ENCODE measurements at places on chromosomes 1 and 21.

DNA sequence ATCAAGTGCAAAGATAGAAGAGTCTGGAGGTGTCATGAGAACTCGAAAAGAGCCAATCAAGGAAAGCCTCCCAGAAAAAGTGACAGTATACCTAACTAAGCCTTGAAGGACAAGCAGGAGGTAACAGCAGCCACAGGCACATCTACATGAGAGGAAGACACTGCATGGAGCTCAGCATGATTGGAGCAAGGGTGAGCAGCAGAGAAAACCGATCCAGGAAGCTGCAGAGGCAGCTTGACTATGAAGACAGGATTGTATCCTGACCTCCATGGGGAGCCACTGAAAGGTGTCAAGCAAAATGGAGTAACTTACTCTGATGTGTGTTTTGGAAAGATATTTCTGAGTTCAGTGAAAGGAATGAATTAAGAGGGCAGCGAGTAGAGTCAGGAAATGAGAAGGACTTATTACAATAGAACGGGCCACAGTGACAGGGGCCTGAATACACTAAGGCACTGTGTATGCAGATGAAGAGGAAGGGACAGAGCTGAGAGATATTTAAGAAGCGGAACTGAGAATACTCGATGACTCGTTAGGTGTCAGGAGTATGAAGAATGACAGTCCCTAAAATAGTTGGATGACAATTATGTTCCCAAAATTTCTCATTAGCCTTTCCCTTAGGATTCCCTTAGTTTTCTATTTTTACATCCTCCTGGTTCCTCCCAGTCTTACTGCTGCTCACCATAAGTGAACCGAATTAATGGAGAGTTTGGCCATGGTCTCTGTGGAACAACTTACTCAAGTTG is 139.3 kb upstream of the NFIA start:
- DNase-seq = no peak

DNA sequence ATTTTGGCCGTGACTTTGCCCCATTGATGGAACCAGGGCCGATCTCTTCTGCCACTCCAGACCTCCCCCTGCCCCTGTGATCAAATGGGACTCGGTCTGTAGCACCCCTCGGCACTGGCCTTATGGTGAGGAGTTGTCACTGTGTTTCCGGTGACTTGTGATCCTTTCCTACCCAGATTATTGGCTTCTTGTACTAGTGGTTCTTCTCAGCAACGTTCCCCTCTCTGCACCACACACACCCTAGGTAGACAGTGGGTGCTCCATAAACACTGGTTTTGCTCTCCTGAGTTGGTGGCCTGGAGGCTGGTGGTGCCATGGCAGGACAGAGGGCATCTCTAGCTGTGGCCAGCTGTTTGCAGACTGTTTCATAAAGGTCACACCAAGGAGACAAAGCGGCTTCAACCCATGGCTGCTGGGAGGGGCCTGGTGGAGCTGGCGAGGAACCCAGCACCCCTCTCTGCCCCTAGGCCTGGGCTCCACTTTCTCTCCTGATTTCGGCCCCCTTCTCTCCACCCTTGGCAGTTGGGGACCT is 50.7 kb downstream of the DHRS3 start:
- no peak for DNase-seq

GRCh38 chr1:41446851-41447610 is 37.5 kb downstream of the EDN2 start:
- no peak for DNase-seq

DNA sequence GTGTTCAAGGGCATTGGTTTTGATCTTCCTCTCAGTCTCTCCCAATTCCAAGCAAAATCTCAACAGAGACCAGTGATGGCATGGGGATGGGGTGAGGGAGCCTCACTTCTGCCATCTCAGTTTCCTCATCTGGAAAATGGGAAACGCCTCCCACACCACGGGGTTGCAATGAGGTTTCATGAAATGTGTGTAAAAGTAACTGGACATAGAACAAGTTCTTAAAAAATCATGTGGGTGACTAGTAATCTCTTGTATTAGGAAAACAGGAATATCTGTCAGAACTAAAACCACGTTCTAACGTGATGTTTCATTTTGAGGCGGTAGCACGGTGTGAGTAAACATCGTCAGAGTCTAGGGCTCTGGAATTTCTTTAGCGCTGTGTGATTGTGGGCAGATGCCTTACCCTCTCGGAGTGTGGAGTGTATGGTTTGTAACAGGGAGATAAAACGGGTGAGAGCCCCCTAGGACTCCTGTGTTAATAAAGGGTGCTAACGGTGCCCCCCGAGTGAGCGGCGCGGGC is 55.5 kb upstream of the DNAJC6 start:
- DNase-seq = no peak

GRCh38 chr1:223706077-223706973 is 6.0 kb upstream of the CAPN2 start:
- peak; percentile 97 for DNase-seq

DNA sequence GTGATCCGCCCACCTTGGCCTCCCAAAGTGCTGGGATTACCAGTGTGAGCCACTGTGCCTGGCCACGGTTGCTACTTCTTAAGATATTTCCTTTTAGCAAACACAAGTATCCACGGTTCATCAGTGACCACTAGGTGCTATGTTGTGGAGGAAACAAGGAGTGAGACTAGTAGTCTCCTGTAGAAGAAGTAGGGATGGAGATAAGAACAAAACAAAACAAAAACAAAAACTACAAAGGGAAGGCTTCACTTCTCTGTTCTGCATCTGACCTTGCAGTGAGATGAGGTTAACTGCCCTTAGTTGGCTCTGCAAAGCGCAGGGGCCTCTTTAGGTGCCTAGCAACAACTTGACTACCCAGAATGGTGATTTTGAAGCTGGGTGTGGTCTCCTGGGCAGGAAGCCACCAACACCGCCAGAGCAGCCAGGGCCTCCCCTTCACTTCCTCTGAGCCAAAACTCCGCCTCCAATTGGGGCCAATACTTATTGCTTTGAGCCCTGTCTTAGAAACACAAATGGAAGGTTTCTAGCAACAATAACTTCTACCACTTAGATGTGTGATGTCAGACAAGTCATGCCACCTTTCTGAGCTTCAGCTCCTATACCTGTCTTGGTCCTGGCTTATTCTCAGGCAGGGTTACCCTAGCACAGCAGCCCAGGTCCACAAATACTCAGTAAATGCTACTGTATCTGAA is 12.8 kb upstream of the CDC42 start:
- DNase-seq = peak; percentile 49

GRCh38 chr21:18349468-18349867 is 54.1 kb downstream of the TMPRSS15 start:
- DNase-seq = no peak

DNA sequence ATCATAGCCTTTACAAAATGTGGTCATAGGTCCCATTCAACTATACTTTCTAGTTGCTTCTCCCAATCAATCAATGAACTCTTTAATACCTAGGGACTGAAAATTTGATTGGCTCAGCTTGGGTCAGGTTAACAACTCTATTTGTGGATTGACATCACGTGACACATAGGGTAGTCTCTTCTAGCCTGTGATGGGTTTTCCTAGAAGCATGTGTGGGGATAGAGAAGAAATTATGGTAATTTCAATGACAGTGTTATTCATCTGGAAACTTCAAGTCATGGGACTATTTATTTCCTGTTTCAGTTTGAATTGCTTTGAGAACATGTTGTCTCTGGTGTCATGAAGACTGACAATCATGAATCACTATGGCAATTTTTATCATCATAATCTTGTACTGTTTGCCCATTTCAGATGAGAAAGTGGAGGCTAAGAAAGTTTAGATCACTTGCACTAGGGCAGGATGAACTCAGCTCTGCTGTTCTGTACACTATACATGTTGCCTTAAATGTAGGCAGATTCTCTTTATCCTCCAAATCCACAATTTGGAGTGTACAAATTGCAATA is 529.9 kb upstream of the BEND5 start:
- no peak for DNase-seq

GRCh38 chr1:10950316-10951172 is 61.9 kb upstream of the TARDBP start:
- DNase-seq = no peak

DNA sequence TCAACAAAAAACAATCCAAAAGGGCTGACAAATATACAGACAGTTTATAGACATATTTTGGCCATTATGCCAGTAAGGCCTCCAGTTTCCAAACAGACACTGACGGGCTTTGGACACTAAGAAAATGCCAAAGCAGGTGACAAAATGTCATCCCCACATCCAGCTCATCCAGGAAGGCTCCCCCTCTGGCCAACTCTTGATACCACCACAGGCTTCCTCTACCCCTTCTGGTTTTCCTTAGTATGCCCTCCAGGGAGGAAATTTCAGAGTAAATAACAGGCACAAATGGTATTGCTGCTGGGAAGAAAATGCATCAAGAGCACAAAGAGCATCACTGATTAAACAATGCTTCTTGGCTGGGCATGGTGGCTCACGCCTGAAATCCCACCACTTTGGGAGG is 225.3 kb downstream of the VAV3 start:
- no peak for DNase-seq

DNA sequence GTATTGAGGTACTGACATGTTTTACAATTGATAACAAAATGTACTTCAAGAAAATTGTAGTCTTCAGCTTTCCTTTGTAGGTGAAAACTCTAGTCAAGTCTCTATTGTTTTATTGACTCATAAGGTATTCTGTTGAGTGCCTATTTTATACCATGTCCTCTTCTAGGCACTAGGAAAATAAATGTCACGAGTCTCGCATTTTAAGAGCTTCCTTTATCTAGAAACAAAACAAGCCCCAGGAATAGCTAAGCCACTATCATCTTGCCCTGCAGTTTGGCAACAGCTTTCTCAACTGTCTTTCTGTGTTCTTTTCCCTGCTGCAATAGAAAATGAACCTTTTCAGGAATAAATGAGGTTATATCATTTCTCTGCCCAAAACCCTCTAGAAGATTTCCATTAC is 288.5 kb upstream of the NEGR1 start:
- no peak for DNase-seq

DNA sequence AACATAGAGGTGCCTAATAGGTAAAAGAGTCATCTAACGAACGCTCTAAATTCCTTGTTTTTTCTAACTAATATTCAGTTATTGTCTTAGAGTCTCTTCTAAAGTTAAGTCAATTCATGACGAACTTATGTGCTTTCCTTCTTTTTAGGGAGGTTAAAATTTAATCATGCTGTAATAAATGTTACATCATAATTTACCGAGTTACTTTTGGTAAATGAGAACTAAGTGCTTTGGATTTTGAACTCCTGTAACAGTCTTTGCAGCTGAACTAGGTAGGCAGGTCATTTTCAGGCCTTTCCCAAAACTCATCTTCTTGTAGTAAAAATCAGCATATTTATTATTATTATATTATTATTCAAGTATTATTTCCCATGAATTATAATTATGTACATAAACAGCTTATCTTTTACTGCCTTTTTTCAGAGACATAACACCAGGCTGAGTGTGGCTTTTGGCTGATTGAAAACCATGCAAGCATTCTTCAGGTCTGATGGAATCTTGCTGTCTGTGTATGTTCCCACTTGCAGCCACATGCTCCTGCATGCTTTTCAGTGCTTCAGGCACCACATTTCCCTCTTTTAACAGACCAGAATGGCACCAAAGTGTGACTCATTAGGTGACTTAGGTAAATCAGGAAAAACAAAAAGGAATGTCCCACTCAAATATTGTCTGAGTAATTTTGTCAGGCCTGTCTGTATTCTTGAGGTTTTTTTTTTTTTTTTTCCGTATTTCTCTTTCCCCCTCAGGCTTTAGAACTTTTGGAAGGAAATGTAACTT is 81.0 kb upstream of the CD55 start:
- peak; percentile 54 for DNase-seq

- peak; percentile 94 for DNase-seq
Measured at GRCh38 chr1:235883261-235883927, 16.7 kb upstream of the LYST start.

GRCh38 chr1:64150266-64150665 is 53.2 kb upstream of the UBE2U start:
- no peak for DNase-seq

DNA sequence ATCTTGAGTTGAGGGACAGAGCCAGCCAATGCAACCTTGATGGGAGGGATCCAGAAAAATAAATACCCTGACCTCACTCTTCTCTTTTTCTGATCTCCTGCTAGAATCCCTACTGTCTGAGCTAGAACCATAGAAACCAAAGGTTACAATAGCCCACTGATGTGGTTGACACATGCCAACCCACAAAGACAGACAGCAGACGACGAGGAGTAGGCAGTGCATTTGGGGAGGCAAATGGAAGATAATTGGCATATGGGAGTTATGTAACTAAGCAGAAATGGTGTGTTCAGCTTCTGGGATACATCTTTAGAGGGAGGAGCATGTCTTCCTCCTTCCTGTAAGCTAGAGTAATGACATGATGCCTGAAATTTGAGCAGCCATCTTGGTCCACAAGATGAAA is 171.7 kb upstream of the FGGY start:
- DNase-seq = no peak

- no peak for DNase-seq
Measured at GRCh38 chr1:212945463-212946160, 4.7 kb upstream of the VASH2 start.

- DNase-seq = no peak
Measured at GRCh38 chr1:9730096-9730901, 78.8 kb downstream of the PIK3CD start.

GRCh38 chr1:173134029-173134428 is 73.1 kb downstream of the TNFSF4 start:
- DNase-seq = peak; percentile 55

DNA sequence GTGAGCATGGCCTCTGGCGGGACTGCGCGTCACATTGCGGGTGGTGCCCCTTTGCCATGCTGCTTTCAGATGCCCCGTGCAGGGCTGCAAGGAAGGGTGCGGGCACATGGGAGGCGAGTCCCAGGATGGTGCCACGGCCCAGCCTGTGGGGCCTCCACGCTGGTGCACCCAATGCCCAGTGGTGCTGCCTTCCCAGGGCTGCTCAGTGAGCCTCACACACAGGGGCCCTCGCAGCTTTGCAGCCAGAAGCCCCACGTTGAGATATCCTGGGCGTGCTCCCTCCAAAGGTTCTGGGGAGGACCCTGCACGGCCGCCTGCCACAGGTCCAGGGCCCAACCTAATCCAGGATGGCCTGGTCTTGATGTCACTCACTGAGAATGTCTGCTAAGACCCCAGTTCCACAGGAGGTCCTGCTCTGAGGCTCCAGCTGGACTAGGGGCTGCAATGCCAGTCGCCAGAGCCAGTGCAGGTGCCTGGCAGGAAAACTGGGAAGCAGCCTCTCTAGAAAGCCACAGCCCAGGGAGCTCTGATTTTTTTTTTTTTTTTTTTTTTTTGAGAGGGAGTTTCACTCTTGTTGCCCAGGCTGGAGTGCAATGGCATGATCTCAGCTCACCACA is 34.1 kb upstream of the PRSS38 start:
- DNase-seq = no peak

DNA sequence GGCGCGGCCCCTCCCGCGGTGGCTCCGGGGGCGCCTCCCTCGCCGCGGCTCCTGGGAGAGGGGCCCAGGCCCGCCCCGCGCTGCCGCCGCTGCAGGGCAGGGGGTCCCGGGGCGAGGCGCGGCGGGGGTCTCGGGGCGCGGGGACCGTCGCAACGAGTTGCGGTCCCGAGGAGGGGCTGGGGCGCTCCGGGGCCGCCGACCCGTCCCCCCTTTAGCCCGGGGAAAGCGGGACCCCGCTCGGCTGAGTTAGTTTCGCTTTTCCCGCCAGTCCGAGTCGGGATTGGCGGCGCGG is 493 bp downstream of the SPSB1 start:
- no peak for DNase-seq

Measured in fibroblast of upper back skin (primary cell).